Mammary epithelial cell (primary cell): ENCODE measurements at places on chromosomes 7 and 10. TPM values are rescaled to one million over a fixed set of nuclear protein-coding genes. Genes with fewer than 3 reads are reported as not detected.

GRCh38 chr7:11642276-11642675, 189.7 kb downstream of the THSD7A start:
- DNase-seq = no peak

- DNase-seq = peak; percentile 84
Observed at GRCh38 chr7:91249506-91250233, 14.6 kb upstream of the FZD1 start.

DNA sequence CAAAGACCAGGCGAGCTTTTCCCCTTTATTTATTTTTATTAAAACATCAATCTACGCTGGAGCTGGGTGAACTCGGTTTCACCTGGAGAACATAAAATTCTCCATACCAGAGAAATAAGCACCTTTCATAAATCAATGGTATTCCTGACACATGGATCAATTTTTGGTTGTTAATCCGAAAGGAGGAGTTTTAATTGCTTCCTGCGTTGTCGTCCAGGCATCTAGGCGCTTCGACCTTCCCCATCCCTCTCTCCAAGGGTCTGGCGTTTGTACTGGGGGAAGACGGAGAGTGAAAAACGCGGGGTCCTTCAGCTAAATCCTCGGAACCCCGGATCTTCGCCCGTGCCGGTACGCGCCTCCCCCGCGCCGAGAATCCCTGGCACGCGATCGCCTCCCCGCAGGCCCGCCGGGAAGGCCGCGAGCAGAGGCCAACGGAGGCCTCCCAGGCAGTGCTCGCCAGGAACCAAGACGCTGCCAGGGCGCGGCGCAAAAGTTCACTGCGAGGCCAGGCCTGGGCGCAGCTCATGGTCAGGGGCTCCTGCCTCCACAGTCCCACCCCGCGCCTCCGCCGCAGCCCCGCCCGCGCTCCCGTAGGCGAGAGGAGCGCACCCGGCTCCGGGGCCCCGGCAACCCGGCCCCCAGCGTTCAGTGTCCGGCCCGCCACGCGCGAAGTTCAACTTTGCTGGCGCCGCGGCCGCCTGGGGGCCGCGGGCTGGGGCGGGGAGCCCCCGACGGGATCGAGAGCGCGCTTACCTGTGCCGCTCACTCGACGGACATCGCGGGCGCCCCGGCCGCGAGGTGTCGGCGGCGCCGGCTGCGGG, 8.3 kb upstream of the EBF3 start:
- no peak for DNase-seq

DNA sequence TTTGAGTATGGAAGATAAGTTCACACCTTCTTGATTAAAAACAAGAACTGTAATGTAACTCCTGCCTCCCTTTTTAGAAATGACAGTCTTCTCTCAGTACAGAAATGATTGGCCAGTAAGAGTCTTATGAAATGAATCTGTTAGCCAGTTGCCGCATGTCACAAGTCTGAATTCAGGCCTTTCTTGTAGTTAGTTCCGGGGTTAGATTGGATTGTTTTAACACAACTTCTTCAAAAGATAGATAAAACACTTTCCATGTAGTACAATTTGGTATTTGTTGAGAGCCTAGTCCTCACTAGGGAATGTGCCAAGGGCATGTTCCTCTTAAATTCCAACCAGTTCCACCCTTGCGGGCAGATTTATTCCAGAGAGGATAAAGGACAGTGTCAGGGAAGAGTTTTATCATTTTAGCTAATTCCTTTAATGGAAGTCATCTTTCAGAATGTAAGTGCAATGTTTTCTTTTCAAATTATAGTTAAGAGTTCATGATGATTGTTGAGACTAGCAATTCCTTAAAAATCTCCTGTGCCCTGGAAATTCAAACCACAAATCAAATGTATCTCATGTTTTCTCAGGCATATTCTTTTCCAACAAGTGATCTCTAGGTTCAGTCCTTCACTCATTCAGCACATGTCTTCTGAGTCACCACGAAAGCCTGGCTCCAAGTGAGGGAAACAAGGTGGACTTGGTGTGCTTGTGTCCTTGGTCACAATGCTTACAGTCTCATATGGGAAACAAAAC, 4.1 kb downstream of the FHIP2A start:
- DNase-seq = peak; percentile 62

Gene AGAP9
- 7.7 and 8.0 TPM in 2 replicates for total RNA-seq

GRCh38 chr7:84154991-84155781, 39.4 kb downstream of the SEMA3A start:
- DNase-seq = no peak
